ENCODE measurements at places on chromosomes 2 and 18.

DNA sequence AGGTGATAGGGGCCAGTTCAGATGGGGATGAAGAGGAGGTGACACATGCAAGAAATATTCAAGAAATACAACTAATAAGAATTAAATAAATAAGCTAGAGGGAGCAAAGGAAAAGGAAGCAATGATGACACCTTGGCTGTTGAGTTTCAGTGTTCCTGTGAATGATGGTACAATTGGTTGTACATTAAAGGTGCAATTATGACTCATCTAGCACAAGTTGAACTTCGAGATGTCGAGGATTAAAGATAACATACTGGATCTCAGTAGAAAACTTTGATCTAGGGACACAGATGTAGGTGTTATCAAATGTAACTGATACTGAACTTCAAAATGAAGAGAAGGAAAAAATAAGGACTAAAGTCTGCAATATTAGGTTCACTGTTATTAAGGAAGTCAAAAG is 760.6 kb upstream of the CHAC2 start:
- no peak for DNase-seq

- DNase-seq: no peak
Measured at GRCh38 chr2:230944757-230945372, 19.8 kb upstream of the GPR55 start.

DNA sequence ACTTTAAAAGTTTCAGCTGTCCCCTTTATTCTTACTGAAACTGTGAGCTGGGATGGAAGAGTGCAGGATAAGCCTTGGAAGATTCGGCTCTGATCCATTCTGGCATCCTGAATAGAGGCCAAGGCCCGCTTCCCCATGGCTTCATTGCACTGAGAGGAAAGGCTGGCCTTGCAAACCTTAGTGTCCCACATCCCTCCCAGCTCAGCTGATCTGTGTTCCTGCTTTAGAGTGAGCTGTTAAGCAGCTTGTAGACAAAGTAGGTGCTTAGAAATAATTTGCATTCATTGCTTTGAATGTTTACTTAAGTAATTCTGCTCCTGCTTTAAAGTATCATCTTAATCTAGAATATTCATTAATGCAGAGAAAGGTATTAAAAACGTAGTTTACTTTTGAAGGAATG is 169.6 kb upstream of the BOD1L2 start:
- DNase-seq: no peak

GRCh38 chr2:136118819-136119716 is 1.1 kb upstream of the CXCR4 start:
- DNase-seq: no peak

DNA sequence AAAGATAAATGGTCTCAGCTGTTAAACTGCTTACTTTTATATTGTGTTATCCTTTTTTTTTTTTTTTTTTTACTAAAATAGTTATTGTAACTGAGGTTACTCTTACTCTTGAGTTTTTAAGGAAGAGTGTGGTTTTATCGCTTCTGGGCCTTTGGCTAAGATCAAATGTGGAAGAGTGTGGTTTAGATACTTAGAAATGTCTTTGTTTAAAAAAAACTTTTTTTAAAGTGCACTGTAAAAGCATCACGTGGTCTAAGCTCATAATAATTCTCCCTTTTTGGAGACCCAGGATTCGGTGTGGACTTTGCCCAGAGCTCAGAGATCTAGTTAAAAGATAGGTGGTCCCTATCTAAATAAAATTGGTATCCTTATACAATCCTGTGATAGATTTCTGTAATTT is 11.9 kb upstream of the OXER1 start:
- DNase-seq: no peak

DNA sequence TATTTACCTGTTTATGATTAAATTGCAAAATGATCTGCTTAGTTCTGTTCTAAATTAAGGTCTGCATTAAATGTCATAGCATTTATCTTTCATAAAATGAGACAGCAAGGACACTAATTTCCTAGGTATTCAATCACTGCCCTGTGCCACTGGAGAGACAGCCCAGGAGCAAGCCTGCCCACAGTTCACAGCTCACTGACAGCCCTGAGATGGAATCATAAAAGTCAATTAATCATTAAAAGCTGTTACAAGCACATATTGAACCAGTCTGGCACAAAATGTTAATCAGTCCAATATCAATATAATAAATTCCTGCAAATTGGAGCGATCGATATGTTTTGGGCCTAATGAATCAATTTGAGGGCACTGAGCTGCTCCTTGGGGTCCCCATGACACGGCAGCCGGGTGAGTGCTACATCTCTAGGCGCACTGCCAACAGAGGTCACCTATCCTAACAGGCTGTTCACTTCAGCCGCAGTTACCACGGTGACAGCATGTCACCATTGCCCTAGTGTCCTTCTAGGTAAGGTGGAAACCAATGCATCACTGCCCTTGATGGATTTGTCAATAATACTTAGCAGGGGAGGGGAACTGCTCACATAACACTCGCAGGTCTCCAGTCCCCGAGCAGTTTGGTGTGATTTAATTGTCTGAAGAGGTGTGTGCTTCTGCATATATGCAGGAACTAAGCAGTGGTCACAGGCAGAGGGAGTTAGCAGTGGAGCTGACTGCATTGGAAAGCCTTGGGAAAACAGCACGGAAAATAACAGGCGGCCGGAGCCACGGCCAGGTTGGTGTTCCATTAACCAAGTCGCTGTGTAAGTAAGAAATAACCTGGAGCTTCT is 47.3 kb downstream of the POU3F3 start:
- no peak for DNase-seq

DNA sequence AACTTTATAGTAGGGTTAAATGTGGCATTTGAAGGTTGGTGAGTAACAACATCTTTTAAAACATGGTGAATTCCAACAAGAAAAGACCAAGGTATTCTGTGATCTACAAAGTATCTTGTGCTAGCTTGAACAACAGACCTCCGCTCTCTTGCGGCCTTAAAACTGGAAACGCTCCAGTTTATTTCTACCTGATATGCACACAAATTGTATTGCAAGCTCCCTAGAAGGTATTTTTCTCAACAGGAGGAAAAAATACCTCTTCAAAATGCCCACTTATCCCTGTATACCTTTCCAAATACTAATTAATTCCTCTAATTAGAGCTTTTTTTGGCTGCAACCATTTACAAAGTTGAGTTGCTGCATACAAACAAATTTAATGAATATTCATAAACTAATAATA is 69.5 kb downstream of the KCNH7 start:
- DNase-seq: no peak

DNA sequence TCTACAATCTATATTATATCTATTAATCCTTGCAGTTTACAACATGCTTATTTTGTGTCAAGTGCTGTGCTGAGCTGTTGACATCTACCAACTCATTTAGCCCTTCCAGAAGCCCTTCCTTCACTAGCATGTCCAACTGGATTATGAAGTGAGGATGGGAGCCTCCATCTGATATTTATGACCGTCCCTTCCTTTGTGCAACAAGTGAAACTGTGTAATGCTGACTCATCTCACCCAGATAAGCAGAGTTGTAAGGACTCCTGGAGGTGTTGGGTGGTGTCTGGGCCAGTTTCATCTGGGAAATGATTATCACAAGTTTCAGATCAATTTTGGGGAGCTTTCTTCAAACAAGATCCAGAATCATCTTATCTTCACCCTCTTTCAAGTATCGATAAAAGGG is 156.6 kb upstream of the ETAA1 start:
- no peak for DNase-seq

DNA sequence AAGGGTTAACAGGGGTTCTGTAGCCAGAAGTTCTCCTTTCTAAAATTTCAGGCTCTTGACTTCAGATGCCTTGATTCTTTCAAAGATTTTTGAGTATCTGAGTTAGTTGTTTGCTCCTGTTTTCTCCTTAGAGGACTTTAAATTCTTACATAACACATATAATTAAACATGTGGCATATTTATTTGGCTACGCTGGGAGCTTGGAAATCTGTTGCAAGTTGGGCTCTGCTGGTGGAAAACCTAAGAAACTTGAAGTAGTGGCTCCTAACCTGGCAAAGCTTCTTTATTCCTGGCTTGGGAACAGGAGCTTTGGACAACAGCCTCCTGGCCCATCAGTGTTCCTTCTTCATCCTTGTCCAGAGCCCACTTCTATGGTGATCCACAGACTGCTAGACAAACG is 72.6 kb downstream of the VIT start:
- no peak for DNase-seq

DNA sequence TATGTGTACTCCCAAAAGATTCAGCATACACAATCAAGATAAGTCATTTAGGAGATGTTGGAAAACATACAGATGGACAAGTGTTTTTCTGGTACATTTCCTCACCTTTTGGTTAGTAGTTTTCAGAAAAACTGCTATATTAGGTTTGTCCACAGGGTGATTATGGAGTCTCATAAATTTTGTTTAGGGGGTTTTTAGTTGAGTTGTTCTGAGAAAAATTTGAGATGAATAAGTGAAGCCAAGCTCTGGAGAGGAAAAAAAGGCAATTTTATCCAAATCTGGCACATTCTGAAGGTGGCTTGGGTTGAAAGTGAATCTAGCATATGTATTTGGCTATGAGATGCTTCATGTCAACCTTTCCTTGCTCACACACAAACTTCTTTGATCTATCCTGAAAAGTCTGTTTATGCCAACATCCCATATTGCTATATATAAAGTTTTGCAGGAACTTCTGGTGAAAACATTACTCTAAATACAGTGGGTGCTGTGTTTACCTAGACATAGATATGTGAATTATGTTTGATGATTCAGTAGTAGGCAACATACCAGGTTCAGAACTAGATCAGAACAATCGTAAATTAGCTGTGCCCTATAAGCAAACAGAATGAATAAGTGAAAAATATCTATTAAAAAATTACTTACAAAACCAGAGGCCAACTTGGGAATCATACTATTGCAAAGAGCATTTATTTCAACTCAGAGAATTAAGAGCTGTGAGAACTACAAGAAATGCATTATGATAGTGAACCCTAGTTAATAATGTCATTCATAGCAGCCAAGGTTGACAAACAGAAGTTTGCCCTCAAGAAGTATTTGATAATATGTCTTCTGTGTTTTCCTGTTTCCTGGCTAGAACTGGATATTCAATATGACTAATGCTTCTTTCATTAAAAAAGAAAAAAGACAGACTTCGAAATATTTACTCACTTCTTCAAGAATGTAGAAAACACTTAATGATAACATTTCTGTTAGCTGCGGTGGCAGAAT is 552.0 kb downstream of the IRS1 start:
- no peak for DNase-seq

DNA sequence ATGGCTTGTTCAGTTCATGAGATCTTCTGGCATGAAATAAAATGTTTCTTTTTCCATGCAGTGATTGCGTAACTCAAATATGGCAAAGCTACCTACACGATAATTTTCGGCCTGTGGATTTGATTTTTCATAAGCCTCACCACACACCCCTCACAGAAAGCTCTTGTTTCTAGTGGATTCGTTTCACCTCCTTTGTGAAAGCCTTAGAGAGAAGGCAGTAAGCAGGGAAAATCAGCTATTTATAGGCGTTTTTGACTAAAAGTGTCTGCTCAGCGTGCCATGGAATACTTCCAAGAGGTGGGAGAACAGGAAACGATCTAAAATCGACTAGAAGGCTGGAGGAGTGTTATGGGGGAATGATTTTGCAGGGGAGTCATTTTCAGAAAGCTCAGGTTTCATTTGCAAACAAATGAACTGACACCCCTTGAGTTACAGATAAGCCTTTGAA is 417.9 kb downstream of the TGIF1 start:
- DNase-seq: no peak

DNA sequence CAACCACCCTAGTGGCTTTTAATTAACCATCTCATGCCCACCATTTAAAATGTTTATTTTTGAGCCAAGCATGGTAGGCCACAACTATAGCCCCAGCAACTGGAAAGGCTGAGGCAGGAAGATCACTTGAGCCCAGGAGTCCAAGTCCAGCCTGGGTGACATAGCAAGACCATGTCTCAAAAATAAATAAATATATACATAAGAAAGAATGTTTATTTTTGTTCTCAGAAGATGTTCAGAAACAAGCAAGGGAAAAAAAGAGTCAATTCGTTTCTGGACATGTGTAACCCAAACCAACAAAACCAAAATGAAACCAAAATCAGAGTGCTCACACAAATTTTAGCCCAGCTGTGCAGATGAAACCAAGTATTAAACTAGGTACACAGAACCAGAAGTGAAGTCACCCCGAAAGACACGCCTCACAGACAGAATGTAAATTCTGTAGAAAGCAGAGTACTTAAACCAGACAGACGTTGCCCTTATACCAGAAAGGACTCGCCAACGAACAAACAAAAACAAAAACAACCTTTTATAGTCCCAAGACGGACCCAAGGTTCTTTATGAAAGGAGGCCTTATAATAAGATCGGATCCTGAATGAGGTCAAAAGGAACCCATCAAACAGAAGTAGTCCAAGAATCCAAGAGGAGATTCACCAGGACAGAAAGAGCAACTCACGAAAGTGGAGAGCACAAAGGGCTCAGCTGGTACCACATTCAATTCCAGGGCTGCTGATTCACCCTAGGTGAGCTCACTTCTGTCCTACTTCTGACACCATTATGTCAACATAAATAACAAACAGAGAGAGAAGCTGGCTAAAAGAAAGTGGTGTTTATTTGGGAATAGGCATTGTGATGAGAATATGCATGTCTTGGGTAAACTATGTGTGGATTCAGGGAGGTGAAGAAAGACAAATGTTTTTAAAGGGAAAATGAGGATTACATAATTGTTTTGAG is 31.8 kb upstream of the MTCL1 start:
- DNase-seq: no peak

- DNase-seq: no peak
Measured at GRCh38 chr2:11995456-11995855, 249.0 kb downstream of the LPIN1 start.

- DNase-seq: no peak
Measured at GRCh38 chr2:67130531-67131256, 266.4 kb upstream of the ETAA1 start.

GRCh38 chr2:68588589-68588988 is 54.8 kb upstream of the PROKR1 start:
- no peak for DNase-seq

GRCh38 chr2:65057391-65058052 is 1.3 kb downstream of the CEP68 start:
- no peak for DNase-seq

DNA sequence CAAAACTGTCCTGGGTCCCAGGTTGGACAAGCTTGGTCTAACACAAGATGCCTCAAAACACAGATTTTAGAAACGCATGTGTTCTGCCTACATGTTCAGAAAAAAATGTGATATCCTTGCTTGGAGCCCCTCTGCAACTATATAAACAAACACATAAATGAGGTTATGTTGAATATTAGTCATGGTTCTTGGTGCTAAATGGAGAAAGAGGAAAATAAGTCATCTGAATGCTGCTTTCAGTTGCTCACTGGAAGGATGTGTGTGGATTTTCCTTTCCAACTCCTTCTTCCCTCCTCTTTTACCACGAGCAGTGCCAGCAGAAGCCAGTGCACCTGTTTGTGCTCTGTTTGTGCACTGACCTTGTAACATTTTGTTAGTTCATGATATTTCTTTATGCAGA is 85.3 kb downstream of the PIEZO2 start:
- no peak for DNase-seq

Measured in amniotic stem cell (primary cell).